ENCODE measurements at places on chromosomes 12 and 14. TPM values are rescaled to one million over a fixed set of nuclear protein-coding genes. Genes with fewer than 3 reads are reported as not detected.

The SLC35F4 gene
- not detected for total RNA-seq

DNA sequence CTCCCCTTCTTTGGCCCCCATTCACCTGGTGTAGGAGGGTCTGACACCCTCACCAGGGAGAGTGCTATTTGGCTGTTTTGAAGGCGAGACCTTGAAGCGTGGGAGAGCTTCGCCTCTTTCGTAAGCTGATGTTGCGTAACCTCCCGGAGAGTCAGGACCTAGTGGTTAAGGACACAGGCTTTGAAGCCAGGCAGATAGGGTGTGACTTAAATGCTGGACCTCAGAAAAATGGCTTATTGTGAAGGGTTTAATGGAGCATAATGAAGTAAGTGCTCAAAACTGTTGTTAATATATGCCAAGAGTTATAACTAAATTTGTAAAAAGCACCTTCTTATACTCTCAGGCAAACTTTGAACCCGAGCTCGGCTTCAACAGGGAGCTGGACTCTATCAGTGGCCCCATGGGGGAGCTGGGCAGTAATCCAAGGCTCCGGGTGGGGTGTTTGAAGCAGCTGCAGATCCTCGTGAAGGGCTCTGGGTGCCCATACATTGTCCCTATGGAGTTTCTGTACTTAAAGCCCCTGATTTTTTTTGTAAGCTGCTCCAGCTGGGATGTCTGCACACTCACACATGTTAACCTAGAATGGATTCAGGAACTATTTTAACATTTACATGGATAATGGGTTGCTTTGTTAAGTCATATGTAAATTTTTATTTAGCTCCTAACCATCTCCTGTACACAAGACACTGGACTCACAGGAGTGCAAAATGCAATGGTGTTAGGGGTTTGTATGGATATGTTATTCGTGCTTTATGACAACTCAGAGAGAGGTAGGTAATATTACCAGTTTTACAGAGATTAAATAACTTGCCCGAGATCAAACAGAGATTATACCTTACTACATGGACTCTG lies 26.0 kb downstream of the PPFIBP1 start:
- no peak for DNase-seq

DNA sequence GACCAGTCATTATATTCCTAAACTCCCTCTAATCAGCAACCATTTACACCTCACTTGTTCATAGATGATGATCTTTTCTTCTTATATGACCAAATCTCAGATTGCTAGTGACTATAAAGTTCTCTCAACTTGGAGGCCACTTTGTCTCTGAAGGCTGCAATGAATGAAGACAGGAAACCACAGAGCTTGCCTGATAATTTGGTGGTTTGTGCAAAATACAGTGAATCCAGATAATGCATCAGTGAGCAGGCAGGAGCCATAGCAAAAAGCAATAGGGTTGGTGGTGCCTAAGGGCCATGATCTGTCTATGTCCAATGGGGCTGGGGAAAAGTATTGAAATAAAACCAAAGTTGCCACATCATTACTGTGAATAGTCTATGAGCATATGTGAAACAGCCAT lies 123.8 kb upstream of the LRFN5 start:
- no peak for DNase-seq

The ITGB7 gene
- total RNA-seq: 32.3 TPM

The CYP27B1 gene
- 5.4 TPM for total RNA-seq

The SLC10A1 gene
- not detected for total RNA-seq

DNA sequence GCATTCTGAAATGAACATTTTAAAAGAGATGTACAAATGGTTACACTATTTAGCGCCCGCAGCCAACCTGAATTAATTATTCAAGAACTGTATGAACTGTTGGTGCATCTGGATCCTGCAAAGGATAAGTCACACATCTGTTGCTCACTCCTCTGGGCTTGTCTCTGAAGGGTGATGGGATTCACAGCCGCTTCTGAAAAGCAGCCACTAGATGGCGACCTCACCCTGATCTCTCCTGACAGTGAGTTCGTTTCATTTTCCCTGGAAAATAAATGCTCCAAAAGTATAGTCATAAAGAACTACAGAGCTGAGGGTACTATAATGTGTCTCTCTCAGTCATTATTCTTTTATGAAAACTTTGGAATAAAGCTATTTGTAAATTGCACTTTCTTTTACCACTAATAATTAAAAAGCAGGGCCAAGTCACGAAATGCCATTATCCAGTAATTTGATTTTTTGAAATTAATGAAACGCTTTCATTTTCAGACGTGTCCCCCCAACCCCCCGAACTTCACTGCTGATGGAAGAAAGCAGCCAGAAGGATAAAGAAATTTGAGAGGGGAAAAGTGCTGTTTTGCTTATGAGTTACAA lies 789.6 kb downstream of the NRXN3 start:
- peak; percentile 64 for DNase-seq

The RNF212B gene
- not detected for total RNA-seq

DNA sequence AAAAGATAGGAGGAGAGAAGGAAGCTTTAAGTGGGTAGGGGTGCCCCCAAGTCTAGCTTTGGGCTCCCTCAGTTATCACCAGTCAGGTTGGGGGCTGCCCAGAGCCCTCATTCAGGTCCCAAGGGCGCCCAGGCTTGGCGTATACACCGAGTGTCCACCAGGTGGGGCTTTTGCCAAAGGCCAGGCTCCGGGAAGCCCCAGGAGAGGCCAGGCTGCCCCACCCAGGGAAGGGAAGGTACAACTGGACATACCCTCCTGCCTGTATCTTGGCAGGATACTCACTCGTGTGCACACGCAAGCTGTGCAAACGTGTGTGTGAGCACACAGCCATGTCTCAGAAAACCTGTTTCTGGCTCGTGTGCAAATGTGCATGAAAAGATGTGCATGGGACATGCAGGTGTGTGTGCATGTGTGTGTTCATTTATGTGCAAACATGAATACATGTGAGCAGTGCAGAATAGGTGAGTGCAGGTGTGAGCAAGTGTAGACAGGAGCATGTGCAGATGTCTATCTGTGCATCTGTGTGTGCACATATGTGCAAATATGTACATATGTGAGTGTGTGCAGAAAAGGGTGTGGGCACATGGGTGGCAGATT lies 103.9 kb upstream of the MYL2 start:
- DNase-seq: peak; percentile 68

- DNase-seq: peak; percentile 50
Observed at GRCh38 chr12:22287776-22288621, 46.5 kb downstream of the ST8SIA1 start.

DNA sequence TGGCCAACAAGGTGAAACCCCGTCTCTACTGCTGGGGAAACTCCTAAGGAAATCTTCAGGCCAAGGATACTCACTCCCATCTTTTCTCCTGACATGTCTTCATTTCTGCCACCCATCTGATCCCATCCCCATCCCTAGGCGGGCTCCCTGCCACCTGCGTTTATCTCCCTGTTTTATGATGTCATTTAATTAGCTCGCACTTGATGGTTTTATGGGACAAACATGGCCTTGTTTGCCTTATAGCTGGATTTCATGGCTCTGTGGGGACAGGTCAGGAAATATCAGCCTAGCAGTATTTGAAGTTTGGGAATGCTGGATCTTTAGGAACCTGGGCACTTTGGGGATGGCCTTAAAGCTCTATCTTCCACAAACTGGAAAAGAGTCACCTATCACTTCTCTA lies 88.5 kb upstream of the CISTR start:
- DNase-seq: no peak

- DNase-seq: no peak
Observed at GRCh38 chr12:64889434-64890216, 65.2 kb downstream of the TBC1D30 start.
